ENCODE measurements at places on chromosomes 16 and 17.

DNA sequence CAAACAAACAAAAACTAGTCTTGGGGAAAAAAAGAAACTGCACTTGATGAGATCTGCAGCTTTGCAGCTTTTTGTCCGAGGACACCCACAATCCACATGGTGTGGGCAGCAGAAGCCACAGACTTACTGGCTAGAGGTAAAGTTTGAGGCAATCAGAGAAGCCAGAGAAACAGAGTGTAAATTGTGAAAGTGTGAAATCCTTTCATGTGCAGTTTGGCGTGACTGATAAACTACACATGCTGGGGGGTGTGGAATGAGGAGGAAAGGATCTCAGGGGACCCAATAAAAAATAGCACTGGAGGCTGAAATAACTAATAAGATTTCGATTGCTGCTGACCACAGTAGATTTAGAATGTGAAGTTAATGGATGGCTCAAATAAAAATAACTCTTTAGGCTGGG, 42.4 kb upstream of the HOXB13 start:
- no peak for DNase-seq

DNA sequence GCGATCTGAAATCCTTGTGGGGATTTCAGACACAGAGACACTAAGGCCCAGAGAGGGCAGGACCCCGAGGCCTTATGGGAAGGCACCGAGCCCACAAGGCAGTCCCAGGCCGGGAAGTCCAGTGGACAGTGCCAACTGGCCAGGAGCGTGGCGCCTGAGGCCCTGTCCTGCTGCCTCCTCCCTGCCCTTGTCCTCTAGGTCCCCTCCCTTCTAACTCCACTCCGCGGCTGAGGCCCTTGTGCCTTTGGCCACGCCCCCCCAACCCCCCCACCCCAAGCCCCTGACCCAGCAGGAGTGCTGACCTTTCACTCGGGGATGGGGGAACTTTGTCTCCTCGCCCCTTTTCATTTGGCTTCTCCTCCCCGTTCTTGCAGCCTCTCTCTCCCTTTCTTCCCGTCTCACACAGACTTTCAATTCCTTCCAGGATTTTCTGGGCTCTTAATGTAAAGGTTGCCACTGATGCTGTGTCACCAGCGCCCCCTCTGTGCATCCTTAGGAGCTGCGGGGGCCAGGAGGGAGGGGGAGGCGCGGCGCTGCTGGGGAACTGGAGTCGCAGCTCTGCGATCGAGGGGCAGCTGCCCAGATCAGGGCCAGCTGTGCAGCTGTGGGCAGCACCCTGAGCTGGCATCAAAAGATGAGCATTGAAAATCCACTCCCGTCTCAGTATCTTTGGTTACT, 29.1 kb downstream of the CRHR1 start:
- DNase-seq, result no peak

DNA sequence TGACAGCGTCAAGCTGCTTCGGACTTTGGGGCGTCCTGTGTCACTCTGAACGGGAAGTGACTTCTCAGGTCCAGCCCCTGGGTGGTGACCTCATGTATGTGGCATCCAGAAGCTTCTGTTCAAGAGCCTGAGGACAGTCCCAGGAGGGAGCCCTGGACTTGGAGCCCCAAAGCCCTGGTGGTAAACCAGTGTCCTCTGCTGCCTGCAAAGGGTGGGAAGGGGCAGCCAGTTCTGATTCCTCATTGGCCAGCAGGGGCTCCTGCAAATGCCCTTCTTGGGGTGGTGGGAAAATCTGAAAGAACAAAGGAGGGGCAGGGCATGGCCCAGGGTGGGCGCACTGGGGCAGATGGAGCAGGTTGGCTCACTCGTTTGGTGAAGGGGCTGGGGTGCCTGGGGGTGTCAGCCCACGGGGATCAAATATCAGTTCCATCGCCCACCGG, 1.6 kb downstream of the OSGIN1 start:
- no peak for DNase-seq

GRCh38 chr17:2369551-2370210, 31.2 kb downstream of the MNT start:
- DNase-seq, result no peak

DNA sequence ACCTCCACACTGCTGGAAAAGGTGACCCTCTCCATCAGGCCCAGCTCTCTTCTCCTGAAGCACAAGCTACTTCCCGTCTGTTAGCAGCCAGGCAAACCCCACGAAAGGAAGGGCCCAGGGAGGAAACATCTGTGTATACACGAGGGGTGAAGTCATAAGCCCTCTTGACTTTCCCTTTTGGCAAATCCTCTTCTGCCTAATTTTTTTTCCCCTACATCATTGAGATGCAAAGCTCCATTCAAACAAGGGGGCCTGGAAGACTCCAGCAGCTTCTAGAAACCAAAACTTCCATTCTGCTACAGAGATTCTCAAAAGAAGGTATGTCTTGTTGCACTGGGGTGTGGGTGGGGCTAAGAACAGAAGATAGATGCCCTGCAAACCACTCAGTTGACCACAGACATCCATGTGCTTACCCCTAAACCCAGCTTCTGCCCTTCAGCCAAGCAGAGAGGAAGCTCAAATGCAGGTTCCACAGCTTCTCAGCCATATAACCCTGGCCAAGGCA, 145.6 kb upstream of the RCVRN start:
- no peak for DNase-seq

DNA sequence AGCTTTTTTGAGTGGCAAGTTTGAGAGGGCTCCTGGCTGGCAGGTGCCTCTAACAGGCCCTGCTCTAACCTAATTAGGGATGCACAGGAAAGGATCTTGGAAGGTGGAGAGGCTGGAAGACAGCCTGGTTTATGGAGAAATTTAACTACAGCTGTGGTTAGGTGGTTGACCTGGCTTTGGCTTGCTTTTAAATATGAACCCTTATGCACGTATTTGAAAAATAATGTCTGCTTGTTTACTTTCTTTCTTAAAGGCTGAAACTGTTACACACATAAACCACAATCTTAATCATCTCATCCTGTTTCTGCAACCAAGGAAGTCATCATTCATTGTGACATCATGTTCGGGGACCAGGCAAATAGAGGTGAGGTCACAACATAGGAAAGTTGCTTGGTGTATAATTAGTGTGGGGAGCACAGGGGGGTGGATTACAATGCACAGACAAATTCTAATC, 23.1 kb upstream of the DHRS13 start:
- peak; percentile 62 for DNase-seq

DNA sequence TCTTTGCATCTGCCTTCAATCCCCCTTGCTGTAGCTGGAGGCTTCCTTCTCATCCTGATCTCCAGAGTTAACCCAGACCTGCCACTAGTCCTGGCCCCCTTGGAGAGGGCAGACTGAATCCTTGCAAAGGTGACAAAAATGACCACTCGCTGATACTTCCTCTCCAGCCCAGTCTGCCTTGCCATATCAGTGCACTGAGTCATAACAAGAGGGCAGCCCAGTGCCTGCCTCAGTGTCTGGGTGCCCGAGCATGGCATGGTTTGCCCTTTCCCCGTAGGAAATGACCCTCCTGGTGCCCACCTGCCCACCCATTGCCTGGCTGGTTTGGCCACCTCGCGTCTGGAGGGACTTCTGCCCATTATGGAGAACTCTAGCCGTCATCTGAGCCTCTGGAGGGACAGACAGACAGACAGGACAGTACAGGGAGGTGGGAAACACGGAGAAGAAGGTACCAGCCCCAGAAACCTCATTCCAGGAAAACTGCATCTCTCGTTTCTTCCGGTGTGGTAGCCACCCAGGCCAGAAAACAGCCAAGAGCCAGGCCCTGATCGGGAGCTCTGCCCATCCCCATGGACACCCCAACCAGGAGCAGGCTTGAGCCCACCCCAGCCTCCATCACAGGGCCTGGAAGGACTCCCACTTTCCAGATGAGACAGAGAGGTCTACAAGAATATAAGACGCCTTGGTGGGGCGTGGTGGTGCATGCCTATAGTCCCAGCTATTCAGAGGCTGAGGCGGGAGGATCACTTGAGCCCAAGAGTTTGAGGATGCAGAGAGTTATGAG, 71.5 kb downstream of the SCNN1B start:
- DNase-seq, result no peak

DNA sequence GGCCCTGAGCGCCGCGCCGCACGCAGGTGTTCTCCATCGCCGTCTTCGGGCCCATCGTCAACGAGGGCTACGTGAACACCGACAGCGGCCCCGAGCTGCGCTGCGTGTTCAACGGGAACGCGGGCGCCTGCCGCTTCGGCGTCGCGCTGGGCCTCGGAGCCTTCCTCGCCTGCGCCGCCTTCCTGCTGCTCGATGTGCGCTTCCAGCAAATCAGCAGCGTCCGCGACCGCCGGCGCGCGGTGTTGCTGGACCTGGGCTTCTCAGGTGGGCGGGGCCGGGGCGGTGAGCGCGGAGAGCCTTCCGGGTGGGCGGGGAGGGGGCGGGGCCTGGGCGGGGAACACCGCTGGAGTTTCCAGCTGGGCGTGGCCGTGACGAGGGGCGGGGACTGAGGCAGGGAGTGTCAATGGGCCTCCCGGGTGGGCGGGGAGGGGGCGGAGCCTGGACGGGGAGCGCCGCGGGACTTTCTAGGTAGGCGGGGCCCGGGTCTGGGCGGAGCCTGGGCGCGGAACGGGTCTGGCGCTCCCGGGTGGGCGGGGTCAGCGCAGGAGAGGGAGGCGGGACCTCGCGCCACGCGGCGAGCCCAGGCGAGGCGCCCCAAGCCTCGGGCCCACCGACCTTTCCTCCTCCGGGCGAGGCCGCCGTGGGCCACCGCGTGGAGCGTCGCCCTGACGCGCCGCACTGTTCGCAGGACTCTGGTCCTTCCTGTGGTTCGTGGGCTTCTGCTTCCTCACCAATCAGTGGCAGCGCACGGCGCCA, 2.4 kb downstream of the SYNGR3 start:
- peak; percentile 97 for DNase-seq

DNA sequence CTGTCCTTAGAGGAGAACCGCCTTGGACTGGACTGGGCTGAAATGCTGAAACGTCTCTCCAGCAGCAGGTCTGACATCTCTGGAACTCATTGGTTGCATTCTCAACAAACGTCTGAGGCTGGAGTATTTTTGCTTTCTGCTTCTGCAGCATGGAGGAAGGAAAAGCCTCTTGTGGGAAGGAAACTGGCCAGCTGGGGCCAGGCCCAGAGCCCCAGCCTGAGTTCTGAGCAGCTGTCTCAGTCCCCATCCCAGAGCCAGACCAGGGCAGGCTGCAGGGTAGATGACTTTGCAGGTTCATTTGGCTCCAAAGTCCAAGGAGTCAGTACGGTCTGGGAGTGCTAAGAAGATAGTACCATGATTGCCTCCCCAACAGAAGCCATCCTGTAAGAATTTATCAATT, 18.3 kb downstream of the TEKT3 start:
- no peak for DNase-seq

GRCh38 chr16:30956601-30957455, 726 bp upstream of the SETD1A start:
- DNase-seq, result peak; percentile 92

GRCh38 chr16:12646490-12647274, 157.0 kb downstream of the CPPED1 start:
- peak; percentile 27 for DNase-seq

DNA sequence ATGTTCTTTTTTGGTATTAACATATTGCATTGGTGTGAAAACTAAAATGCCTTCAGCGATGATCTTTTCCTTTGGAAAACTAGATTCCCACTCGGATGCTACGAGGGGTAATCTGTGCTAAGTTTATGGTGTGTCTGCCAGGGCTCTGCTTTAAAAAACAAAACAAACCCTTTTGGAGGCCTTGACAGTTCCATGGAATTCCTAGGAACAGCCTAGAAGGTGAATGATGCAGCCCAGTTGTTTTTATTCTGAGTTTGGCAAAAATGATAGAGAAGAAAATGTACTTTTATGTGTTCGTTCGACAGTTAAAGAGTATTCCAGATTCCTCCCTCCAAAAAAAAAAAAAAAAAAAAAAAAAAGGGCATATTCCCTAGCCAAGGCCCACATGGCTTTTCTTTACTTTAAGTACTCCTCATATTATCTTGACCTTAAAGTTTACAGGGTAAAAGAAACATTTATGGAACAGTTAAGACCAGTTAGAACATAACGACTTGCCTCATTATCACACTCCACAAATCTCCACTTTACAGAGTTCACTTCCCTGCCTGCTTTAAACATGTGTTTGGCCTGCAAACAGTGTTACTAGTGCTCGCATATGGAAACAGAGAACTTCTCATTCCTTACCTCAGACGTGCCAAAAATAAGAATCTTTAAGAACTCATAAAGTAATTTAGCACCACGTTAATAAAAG, 159.1 kb downstream of the WWOX start:
- no peak for DNase-seq

DNA sequence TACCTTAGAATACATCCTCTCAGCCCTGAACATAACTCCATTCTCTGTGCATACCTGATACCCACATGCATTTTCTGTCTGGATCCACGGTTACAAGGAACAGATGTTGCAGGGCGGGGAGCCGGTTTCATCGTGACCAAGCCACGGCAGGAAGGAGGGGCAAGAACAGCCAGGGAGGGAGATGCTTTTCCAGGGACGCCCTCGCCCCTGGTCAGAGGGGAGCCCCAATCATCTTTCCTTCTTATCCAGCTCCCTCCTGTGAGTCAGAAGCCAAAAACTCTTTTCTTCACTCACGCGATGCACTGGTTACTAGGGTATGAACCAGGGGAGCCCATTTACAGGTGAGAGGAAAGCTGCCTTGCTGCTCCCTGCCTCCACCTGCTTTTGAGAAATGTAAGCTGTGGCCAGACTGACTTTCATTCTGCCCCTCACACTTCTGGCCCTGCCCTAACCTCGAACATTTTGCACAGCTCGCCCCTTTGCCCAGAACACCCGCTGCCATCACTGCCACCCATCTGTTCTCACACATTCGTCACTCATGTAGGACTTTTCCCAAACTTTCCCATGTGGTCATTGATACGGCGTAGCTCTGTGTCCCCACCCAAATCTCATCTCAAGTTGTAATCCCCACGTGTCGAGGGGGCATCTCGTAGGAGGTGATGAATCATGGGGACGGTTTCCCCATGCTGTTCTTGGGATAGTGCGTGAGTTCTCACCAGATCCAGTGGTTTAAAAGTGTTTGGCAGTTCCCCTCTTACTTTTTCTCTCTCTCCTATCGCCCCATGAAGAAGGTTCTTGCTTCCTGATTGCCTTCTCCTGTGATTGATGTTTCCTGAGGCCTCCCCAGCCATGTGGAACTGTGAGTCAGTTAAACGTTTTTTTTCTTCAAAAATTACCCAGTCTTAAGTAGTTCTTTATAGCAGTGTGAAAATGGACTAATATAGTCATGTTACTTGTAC, 20.5 kb downstream of the FOXL1 start:
- no peak for DNase-seq

GRCh38 chr17:6721744-6722143, 8.6 kb upstream of the SLC13A5 start:
- no peak for DNase-seq

DNA sequence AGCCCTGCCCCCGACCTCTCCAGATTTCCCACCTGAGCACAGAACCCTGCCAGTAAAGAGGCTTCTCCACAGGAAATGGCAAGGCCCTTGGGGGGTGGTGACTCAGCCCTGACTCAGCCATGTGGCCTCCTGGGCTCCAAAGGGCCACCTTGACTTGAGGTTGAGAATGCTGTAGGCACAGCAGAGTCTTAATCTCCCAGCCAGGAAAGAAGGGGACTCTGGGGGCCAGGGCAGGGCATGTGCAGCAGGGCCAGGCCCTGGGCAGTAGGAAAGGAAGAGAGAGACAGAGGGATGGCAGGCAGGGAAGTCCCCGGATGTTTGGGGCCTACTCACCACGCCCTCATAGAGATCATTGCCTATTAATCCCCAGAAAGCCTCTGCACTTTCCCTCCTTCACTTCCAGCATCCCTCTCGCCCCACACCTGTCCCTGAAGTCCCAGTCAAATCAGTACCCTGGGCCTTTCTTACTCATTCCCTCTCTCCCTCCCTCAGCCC, 4.8 kb upstream of the ITGA3 start:
- peak; percentile 73 for DNase-seq

- no peak for DNase-seq
Measured at GRCh38 chr17:31573861-31574260, 182.4 kb downstream of the RAB11FIP4 start.

GRCh38 chr16:1465567-1465915, 9.3 kb downstream of the CLCN7 start:
- DNase-seq, result no peak

- no peak for DNase-seq
Measured at GRCh38 chr17:42639525-42640113, 19.5 kb upstream of the TUBG2 start.

All from stimulated activated CD4-positive, alpha-beta T cell treated with anti-CD3 and anti-CD28 coated beads, Interleukin-4, amount 100 ng/mL, for 4 hours (primary cell).